ENCODE measurements at places on chromosomes 7 and 10.

DNA sequence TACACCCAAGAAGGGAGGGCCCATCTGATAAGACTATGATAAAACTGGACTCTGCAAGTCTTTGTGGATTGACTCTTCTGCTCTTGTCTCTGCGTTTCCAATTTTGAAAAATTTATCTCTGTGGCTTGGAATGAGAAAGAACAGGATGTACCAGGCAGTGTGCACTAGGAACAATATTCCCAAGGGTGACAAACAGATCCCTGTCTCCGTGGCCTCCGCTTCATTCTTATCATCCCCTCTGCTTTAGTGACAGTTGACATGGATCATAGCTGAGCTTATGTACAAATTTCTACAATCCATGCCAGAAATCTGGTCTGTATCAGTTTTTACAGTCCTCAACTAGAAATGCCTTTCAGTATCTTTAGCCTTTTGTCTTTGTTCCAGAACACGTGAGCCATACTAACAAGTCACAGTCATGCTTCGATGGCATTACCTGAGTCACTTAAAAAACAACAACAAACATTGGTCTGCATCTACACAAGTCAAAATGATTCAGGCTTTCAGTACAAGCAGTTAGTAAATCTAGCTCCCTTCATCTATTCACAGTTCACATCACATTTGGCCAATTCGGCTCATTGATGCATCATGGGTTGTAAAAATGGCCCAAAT, 393.6 kb upstream of the CELF2 start:
- DNase-seq = no peak

DNA sequence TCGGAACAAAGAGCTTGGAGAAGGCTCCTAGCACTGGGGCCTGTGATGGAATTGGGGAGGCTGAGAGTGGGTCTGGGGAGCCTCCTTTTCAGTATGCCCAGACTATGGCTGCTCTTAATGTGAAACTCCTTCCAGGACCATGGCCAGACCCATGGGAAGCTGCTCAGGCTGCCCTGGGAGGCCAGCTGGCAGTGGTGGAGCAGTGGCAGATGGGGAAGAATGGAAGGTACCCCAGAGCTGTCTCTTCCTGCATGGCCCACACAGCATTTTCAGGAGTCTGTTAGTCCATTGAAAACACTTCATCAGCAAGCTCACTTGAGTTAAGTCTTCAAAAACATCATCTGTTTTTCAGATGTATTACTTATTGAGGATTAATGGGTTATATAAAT, 18.5 kb downstream of the NACAD start:
- DNase-seq = no peak

DNA sequence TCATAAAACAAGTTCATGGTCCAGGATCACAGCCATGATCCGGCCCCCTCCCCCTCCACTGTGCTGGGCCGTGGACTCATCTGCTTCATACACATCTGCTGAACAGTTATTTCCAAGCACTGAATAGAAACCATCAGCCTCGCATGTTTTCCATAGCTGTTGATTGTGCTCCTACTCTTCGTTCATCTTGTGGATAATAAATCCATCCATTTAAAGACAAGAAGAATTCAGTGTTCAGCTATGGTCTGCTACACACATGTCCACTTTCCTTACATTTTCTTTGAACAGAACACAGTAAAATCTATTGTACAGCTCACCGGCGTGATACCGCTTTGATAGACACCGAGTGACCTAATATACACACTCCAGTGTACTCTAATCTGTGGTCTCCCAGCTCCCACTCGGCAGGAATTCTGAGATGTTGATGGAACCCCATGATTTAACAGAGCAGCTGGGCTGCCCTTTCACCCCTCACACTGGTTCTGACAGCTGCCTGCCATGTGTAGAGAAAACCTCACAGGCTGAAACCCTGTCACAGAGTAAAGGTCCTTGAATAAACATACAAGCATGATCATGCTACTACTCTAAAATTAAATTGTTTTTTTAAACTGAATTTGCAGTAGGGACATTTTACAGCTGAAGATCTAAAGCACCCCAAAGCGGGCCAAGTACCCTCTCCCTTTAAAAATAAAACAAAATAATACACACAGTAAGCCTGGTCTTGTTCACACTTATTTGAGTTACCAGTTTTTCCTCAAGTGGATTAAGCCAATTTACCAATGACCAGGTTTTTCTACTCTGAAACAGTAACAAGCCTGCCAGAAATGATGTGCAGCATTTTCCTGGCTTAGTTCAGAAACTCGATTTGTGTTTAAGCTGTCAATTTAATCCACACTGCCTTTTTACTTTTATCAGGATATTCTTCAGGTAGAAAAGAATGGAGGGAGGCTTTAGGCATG, 95.1 kb upstream of the FZD1 start:
- no peak for DNase-seq

- DNase-seq = no peak
These were observed 356.1 kb downstream of the ELMO1 start for GRCh38 chr7:37092548-37092947.

- DNase-seq = peak; percentile 51
These were observed 191.1 kb upstream of the SLC26A5 start for GRCh38 chr7:103637094-103637493.

DNA sequence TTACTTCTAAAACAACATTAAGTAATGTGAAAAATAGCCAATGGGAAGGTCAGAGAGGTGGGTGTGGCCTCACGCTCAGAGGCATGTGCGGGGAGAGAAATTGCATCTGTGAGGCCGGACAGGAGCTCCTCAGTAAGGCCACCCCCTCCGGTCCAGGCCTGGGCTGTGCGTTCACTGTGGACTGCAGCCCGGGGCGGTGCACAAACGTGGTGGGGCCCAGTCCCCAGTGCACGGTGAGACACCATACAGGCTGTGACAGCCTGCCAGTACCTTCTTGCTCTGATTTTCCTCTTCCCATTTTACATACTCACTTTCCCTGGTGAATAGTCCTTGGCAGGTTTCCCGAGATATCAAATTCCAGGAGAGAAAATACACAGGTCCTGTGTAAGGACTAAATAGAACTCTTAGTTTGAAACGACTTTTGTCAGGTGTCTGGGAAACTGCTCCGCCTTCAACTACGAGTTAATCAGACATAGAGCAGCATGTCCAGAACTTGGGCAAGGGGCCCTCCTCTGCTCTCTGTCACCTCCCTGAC, 174.1 kb upstream of the MKI67 start:
- DNase-seq = no peak

DNA sequence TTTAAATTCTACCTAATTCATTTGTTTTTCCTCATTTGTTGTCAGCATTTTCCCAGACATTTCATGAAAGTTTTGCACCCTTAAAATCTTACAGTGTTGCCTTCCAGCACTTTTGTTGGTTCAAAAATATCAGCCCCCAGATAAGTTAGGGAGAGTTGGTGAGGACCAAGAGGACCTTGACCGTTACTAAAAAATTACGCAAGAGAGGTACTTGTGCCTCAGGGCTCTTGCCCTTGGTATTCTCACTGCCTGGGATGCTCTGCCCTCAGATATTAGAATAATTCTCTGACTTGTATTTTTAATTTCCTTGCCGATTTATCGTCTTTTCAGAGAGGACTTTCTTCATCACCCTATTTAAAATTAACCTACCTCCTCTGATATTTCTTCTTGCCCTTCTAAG, 3.5 kb upstream of the AKR1B15 start:
- no peak for DNase-seq

All from AG09309 (cell line).